ENCODE measurements at places on chromosomes 1 and 21.

- no peak for DNase-seq
These were observed 404 bp upstream of the SCMH1 start for GRCh38 chr1:41242342-41243078.

- DNase-seq, result no peak
These were observed 145.3 kb upstream of the RRP15 start for GRCh38 chr1:218139761-218140160.

GRCh38 chr1:167722152-167722869 lies 529 bp downstream of the MPZL1 start:
- DNase-seq, result no peak

DNA sequence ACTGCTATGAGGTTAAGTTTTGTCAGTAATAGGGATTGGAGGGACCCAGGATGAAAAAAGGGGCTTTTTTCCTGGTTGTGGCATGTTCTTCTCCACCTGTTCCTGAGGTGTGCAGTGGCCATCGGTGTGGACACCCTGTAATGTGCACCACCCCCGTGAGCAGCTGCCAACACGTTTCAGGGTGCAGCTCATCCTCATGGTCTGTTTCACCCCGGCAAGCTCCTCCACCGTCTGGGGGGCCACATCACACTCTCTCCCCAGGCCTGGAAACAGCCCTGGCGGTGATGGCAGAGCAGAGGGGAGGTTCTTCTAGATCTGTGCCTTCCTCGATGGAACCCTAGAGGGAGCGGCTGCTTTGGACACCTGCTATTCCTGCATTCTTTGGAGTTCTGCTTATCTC lies 435.4 kb downstream of the MATN1 start:
- DNase-seq, result no peak

DNA sequence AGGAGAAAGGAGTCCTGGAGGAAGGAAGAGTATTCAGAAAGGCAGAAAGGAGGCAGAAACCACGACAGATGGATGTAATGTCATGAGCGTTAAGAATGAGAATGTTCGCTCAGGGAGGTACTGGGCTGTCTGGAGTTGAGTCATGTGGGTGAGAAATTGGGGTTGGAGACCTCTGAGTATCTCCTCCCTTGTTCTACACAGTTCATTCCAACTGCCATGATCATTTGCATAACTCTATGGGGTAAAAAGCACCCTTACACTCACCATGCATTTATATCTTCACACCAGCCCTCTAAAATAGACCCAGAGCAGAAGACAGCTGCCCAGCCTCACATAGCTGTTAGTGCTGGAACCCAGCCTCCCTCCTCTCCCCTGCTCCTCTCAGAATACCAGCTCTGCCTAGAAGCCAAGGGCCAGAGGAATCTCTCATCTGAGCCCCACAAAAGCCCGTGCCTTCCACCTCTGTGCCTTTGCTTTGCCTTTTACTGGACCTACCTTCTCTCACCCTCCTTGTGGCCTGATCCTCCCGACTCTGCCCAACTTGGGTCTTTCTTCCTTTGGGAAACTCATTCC lies 85.2 kb downstream of the BEND5 start:
- no peak for DNase-seq

- DNase-seq, result no peak
These were observed 191.7 kb upstream of the CAMK1G start for GRCh38 chr1:209391792-209392191.

Data from stimulated activated naive CD4-positive, alpha-beta T cell (primary cell).